ENCODE measurements at places on chromosomes 5 and 9.

GRCh38 chr5:151015974-151016587, 4.3 kb upstream of the GPX3 start:
- no peak for DNase-seq

GRCh38 chr5:149337736-149338135, 7.6 kb upstream of the GRPEL2 start:
- DNase-seq = no peak

DNA sequence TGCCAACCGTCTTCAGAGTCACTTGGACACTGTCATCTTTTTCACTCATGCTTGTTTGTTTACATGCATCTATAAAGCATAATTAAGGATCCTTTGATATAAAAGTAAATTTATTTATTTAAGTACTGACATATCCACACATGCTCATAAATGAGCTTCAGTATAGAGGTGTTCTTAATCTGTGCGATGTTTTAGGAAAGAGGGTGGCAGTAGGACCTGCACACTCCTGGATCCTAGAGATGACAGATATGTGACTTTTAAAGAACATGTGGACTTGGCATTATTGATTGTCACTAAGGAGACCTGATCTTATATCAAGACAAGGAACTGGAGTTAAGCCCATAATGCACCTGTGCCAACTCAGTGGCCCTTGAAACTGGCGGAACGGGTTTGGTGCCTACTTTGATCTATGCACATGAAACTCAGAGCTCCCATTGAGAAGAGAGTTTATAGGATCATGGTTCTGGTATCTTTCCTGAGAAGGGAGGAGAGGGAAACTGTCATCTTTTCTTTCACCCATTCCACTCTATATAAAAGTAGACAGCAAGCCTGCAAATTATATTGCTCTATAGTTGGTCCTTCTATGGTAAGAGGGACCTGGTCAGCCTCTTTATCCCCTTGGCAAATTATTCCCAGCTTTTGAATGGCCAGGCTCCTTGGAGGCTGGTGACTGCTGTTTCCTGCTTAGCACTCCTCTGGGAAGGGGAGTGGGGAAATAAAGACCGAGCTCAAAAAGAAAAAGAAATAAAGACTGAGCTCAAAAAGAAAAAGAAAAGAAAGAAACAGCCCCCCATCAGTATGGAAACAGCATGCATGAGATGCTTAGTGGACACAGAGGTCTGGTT, 57.8 kb upstream of the LIFR start:
- no peak for DNase-seq

DNA sequence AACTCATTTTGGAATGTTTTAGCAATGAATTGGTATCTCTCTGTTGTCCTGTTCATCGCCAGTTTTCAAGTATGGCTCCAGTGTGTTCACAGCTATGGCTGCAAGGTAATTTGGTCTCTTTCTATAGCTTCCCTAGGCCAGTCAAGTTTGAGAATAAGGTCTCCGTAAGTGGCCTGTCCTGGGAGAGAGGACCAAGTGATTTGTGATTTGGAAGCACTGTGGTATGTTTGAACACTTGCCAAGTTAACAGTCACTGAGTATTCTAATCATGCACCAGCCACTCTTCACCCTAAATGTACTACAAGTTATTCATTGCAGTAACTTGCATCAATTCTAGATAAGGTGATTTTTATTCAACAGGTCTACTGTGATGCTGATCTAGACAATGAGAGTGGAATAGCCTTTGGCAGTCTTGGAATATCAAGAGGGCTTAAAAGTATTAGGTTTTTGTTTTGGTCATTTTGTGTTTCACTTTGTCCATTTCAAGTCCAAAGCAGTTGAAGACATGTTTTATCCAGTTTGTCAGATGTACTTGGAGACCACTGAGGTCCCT, 41.1 kb downstream of the G3BP1 start:
- no peak for DNase-seq

DNA sequence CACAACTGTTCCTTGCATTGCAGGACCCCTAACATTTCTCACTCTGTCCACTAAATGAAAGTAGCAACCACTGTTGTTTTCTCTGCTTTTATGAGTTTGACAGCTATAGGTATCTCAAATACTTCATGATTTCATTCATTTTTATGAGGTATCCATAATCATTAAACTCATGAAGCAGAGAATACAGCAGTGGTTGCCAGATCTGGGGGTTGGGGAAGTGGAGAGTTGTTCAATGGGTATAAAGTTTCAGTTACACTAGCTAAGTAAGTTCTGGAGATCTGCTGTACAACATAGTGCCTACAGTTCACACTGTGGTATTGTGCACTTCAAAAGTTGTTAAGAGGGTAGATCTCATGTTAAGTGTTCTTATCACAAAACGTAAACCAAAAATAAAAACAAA, 23.4 kb upstream of the CAMK4 start:
- no peak for DNase-seq

GRCh38 chr9:128005923-128006322, 25.1 kb upstream of the EEIG1 start:
- DNase-seq = no peak

- DNase-seq = no peak
Observed at GRCh38 chr9:90556897-90557675, 85.5 kb downstream of the DIRAS2 start.

DNA sequence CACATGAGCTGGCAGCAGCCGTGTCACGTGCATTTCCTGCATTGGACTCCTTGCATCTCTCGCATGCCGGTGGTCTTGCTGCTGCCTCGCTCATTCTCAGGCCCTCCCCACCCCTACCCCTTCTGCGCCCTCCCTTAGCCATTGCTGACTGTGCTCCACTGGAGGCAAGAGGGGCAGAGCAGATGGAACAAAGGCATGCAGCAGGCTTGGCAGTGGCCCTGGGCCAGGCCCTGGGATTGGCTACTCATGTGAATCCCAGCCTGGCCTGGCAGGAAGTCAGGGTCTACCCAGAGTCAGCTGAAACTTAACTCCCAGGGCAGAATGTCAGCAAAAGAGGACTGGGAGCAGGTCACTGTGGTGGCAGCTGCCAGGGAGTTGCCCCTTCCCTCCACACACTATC, 62.3 kb downstream of the TSTD2 start:
- no peak for DNase-seq

DNA sequence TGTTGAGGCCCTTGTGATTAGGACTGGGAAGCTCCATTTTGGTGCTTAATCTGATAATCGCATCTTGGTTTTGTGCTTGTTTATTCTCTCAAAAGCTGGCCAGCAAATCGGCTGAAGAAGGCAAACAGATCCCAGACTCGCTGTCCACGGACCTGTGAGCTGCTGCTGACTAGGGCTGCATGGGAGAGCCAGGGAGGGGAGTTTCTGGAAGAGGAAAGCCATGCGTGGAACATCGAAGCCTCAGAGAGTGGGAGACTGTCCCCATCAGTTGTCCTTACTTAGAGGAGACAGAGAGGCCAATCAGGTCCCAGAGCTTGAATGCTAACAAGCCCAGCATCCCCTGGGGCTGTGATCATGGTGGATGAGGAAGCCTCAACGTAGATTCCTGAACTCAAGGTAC, 23.0 kb upstream of the FOXI1 start:
- DNase-seq = no peak

GRCh38 chr9:2210201-2210600, 195.1 kb downstream of the SMARCA2 start:
- no peak for DNase-seq

- DNase-seq = no peak
Observed at GRCh38 chr5:133788121-133788520, 175.8 kb upstream of the FSTL4 start.

GRCh38 chr5:133751421-133751820, 139.1 kb upstream of the FSTL4 start:
- DNase-seq = no peak

DNA sequence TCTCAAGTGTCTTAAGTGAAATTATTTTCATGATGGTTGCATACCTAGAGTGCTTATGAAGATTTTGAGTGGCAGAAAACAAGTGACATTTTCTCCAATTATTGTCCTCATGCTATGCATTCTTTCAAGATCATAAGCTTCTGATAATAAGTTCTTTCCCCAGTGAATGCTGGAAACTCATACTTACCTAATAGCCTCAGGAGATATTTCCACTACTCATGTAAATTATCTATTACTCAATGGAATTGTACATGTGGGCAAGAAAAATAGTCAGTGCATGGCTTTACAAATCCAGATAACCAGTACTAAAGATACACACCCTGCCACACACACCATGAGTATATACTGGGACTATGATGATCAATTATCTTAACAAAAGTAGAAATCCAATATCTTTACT, 1219.4 kb upstream of the C9orf72 start:
- DNase-seq = no peak

DNA sequence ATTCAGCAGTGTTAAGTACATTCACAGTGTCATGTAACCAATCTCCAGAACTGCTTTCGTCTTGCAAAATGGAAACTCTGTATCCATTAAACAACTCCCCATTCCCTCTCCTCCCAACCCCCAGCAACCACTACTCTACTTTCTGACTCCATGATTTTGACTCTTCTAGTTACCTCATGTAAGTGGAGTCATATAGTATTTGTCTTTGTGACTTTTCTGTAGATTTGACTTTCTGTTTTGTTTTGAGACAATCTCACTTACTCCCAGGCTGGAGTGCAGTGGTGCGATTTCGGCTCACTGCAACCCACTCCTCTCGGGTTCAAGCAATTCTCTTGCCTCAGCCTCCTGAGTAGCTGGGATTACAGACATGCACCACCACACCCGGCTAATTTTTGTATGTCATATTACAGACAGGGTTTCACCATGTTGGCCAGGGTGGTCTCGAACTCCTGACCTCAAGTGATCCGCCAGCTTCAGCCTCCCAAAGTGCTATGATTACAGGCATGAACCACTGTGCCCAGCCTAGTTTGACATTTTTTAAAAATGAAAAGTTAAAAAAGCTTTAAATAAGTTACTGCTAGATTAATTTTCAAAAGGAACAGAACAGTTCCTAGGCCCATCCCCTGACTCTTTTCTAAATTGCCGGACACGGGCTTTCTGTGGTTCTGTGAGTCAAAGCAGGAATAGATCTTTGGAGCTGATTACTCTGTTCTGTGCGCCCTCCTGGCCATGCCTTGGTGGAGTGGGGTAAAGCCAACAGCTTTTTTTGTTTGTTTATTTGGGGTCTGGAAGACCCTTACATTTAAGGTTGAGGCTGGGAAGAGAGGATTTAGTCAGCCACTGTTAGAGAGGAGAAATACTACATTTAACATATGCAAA, 59.3 kb downstream of the RALGPS1 start:
- DNase-seq = no peak

GRCh38 chr9:38112049-38112448, 43.0 kb upstream of the SHB start:
- DNase-seq = no peak

DNA sequence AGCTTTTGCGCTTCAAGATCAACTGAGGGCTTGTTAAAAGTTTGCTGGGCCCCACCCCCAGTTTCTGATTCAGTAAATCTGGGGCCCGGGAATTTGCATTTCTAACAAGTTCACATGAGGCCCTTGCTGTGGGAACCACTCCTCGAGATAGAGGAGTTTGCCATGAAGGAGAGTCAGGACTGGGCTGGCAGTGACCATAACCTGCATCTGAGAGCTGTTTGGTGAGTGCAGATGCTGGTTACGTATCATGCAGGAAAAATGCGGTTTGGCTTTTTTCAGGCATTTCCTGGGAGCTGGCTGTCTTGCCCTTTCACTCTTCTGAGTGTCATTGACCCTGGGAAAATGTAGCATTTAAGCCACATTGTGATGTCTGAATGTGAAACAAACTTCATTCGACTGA, 9.4 kb upstream of the ANGPTL2 start:
- no peak for DNase-seq

DNA sequence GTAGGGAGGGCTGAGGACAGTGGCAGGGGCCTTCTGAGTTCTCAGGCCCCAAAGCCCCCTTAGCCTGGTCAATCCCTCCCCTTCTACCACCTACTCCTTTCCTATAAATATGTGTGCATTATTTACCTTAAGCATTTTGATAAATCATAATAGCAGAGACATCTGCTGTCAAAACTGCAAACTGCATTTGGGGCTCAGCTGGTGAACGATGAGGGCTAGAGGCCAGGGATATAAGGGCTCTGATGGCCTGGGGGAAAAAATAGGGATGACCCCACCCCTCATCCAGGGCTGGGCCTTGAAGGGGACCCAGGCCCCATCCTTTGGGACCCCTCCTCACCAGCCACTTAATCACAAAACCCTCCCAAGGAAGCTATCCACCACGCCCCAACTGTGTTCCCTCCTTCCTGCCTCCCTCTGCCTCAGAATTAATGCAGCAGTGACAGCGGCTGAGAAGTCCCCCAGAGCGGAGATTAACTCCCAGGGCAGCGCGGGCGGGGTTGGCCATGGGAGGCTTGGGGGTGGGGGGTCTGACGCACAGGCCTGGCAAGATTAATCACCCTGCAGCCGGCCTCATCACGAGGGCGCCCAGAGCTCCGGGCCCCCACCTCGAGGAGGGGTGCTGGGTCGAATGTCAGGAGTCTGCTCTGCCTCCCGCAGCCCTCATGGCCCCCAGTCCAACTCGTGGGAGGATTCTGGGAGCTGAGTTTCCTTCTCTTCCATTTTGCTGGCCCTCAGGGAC, 42.1 kb downstream of the CXXC5 start:
- no peak for DNase-seq

DNA sequence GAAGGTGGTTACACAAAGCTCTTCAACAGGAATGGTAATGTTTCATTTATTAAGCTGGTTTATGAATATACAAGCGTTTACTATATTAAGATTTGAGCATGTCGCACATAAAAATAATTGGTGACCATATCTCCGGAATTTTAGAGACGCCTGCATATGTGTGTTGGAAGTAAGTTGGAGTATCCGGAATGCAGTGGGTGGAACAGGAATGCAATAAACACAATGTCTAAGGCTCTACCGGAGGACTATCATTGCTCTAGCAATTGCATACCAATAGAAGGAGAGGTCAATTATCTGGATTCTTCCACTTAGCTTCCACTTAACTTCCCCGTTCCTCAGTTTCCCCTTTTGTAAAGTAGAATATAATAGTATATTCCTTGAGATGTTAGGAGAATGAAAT, 1.1 kb upstream of the CEP78 start:
- DNase-seq = no peak

DNA sequence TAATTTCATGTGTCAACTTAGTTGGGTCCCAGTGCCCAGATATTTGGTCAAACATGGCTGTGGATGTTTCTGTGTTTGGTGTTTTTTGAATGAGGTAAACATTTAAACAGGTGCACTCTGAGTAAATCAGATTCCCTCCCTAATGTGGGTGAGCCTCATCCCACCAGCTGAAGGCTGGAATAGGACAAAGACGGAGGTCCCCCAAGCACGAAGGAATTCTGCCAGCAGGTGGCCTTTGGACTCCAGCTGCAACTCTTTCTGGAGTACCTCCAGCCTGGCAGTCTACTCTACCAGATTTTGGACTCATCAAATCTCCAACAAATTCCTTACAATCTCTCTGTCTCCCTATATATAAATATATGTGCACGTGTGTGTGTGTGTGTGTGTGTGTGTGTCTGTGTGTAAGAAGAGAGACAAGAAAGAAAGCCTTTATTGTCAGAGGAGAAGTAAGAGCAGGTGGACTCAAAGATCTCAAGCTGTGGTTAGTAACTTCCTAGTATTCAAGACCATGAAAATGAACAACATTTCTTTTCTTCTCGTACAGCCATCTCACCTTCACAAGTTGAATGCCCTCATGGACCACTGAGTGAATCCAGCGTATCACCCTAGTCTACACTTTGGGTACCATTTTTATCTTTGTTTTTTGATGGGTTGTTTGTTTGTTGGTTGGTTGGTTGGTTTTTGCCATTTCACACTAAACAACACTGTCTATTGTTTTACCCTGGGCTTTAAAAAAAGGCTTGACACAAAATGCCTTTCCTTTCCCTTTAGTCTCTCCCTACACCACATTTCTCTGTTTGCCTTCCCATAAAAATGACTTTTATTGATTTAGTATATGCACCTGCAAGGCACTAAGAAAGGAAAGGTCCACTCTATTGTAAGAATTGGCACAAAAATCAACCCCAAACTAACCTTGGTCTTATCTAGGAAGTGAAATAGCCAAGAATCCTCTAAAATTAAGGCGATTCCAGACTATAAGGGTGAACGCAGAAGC, 118.7 kb downstream of the TENT4A start:
- DNase-seq = no peak
